Stimulated activated CD4-positive, alpha-beta T cell treated with anti-CD3 and anti-CD28 coated beads, TNF-alpha, amount 100 ng/mL, for 4 hours (primary cell): ENCODE measurements at places on chromosomes 7 and 10.

DNA sequence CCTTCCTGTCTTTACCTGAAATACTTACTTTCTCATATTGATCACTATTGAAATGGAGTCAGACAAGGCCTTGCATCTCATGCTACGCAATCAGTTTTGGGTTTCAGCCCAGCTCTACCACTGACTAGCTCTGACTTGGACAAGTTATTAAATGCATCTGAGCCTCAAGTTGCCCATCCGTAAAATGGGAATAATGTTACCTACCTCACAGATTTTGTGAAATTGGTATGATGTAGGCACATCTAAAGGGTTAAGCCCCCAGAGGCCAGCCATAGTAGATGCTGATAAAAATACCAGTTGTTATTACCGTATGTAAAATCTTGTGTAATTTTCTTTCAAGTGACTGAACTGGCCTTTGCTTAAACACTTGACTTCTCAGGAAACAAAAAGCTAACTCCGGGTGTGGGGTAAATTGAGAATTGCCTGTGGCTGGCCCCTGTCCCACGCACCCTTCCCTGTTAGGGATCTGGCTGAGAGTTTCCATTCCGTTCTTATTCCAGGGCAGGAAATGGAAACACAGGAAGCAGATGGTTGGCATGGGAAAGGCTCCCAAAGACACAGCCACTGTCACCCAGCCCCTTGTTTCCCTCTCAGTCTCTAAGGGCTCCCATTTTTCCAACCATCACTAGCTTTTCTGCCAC, 7.5 kb downstream of the DUSP5 start:
- DNase-seq, result no peak

- DNase-seq, result no peak
Observed at GRCh38 chr7:106017657-106018056, 54.6 kb downstream of the CDHR3 start.

- DNase-seq, result no peak
Observed at GRCh38 chr7:66748791-66749190, 8.3 kb downstream of the RABGEF1 start.

GRCh38 chr7:149595078-149595477, 97.5 kb upstream of the ZNF746 start:
- no peak for DNase-seq

DNA sequence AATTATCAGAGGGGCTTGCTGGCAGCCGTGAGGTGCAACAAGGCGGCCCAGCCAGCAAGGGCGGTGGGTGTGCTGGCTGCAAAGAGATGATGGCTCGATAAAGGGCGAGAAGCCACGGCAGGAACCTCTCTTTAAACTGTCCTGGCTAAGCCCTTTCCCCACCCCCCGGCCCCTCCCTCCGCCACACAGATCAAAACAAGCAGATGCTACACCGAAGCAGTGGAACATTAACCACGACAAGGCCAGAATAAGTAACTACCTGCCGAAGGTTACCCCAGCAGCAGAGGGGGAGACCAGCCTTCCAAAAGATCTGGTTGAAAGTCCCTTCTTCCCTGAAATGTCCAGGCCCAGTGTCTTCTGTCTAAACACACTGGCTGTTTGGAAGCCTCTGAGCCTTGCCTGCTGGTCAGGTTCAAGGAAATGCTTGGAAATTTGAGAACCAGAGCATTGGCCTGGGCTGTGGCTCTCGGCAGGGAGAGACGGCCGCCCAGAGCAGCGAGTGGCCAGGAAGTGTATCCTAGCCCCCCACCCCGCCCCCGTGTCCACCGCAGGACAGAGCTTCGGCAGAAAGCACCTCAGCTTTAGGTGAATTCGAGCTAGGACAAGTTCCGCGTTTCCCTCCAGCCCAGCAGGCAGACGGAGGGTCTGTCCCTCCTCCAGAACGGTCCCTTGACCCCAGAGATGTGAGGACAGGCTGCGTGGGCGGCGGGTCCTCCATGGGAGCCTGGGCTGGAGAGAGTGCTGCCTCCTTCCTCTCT, 2.1 kb downstream of the FAM20C start:
- no peak for DNase-seq

DNA sequence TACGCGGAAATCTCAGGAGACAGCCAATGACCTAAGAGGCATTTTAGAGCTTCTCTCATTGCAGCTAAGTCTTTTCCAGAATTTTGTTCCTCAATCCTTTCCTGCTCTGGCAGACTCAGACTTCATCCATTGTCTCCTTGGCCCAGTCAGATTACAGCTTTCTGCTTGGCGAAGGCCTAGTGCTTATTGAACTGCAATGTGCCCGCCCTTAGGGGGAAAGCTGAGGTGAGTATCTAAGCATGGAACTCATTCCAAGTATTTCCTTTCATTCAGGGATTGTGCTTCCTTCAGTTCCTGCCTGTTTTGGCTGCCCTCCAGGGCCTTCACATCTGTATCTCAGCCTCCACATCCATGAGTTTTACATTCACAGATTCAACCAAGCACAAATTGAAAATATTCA, 37.5 kb downstream of the PRLHR start:
- no peak for DNase-seq

- no peak for DNase-seq
Observed at GRCh38 chr10:18486438-18486837, 164.9 kb downstream of the NSUN6 start.

- peak; percentile 48 for DNase-seq
Observed at GRCh38 chr7:75642810-75643486, 95.8 kb downstream of the HIP1 start.

DNA sequence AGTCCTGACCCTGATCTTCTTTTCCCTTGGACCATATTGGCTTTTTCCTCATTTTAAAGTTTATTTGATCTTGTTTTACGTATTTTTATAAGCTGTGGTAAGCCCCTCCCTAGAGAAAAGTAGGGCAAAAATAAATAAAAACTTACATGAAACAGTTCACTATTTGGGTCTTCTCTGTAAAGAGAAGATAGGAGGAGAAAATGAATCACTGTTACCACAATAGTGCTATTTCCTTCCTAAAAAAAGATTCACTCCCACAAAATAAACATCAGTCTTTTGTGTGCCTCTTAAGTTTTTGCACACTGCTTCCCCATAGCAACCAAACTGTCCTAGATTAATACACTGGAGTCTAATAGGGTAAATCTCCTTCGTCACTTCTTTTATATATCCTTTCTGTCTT, 1.4 kb upstream of the SVIL start:
- no peak for DNase-seq

DNA sequence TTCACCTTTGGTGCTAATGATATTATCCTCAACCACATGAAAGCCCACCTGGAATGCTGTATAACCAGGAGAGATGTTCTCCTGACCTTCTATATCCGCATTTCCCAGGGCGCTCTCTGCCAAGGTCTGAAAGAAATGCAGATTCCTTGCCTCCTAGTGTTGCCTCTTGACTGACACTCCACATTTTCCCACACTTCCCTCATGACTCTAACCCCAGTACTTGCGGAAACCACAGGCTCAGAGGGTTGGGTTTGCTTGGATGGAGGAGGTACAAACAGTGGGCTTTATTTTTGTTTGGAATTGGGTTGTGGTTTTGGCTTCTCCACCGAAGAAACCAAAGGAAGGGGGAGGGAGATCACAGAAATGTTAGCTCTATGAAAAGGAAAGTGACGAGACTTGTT, 222.9 kb upstream of the CELF2 start:
- DNase-seq, result no peak

- DNase-seq, result no peak
Observed at GRCh38 chr10:61463035-61463909, 10.1 kb upstream of the TMEM26 start.

- DNase-seq, result no peak
Observed at GRCh38 chr10:118957966-118958365, 71.5 kb upstream of the NANOS1 start.

GRCh38 chr10:62268027-62268398, 631 bp downstream of the RTKN2 start:
- no peak for DNase-seq

- DNase-seq, result no peak
Observed at GRCh38 chr10:63206997-63207811, 74.1 kb downstream of the NRBF2 start.

GRCh38 chr10:63265683-63266235, 132.6 kb downstream of the NRBF2 start:
- DNase-seq, result no peak

DNA sequence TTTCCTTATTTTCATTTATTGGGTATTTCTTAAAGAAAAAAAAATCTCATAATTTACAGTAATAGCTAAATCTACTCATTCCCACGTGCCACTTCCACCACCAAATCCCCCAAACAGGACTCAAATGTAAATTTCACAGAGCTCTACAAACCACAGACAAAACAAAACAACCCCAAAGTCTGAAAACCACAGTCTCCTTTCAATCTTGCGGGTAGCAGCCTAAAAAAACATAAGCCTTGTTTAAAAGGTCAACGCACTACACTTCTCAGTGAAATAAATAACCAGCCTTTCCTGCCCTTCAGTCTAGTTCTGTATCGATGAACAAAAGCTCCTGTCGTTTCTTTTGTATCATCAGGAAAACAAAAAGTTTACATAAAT, 121.8 kb upstream of the AFAP1L2 start:
- no peak for DNase-seq

GRCh38 chr7:30369879-30370278, 85.5 kb downstream of the ZNRF2 start:
- no peak for DNase-seq

DNA sequence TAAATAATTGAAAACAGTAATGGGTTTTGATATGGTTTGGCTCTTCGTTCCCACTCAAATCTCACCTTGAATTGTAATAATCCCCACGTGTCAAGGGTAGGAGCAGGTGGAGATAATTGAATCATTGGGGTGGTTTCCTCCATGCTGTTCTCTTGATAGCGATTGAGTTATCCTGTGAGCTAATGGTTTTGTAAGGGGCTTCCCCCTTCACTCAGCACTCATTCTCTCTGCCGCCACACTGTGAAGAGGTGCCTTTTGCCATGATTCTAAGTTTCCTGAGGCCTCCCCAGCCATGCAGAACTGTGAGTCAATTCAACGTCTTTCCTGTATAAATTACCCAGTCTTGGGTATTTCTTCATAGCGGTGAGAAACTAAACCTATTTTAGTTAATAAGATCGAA, 551.7 kb upstream of the POT1 start:
- no peak for DNase-seq

DNA sequence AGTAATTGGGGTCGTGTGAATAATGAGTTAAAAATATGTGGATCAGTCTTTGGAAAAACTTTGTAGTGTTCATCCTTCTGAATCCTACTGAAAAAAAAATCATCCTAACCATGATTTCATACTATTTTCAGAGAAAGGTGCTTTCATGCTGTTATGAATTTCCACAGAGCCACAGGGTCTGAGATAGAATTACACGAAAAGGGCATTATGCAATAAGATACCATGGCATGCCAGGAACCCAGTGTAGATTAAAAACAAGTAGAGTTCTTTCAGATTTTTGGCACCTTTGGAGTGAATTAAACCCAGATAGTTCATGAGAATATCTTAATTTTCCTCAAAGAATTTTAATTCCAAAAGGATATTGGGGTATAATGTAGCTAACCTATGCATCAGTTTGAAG, 47.5 kb upstream of the AGMO start:
- DNase-seq, result no peak

- no peak for DNase-seq
Observed at GRCh38 chr7:139854803-139855497, 25.9 kb downstream of the TBXAS1 start.

- DNase-seq, result no peak
Observed at GRCh38 chr10:111186358-111186757, 109.5 kb downstream of the ADRA2A start.

DNA sequence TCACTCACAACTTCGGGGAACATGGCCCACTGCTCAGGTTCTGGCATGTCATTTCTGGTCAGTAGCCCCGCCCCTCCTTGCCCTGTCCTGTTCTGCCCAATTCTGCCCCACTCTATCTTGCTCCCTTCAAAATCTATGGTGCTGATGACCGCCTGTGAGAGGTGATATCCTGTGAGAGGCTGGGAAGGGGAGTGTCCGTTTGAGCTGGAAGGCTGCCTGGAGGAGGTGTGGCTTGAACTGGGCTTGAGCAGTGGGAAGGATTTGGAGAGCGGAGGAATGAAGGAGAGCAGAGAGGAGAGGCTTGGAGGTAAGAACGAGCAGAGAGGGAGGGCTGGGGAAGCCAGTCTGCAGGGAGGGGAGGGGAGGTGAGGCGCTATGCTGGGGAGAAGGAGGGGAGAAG, 145.3 kb downstream of the RPS24 start:
- DNase-seq, result no peak
